Stimulated activated CD4-positive, alpha-beta T cell treated with anti-CD3 and anti-CD28 coated beads, Interleukin-15, amount 100 ng/mL, for 1 hour (primary cell): ENCODE measurements at places on chromosomes 11 and 22.

DNA sequence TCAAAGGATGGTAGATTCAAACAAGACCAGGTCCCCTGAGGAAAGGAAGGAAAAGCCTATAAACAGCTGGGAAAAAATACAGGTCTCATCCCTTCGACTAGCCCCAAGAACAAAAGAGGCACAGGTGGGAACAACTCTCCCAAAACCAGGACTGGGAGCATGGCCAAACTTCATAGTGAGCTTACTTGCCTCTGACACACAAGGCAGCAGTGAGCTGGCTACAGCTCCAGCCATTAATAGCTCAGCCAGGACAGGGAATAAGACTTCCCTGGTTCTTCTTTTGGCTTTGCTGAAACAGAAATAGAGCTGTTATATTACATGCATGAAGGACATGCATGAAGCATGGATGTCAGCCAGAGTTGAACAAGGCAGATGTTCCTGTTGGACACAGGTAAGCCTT is at the start of gene OR10A2:
TSS of gene OR10A2 (plus strand) at position 97 of the 400 bp plus-strand sequence. CDS start 6,698 bp downstream, outside the sequence.
- DNase-seq: no peak

- no peak for DNase-seq
These were observed 196.7 kb downstream of the ARHGAP42 start for GRCh38 chr11:100883830-100884229.

DNA sequence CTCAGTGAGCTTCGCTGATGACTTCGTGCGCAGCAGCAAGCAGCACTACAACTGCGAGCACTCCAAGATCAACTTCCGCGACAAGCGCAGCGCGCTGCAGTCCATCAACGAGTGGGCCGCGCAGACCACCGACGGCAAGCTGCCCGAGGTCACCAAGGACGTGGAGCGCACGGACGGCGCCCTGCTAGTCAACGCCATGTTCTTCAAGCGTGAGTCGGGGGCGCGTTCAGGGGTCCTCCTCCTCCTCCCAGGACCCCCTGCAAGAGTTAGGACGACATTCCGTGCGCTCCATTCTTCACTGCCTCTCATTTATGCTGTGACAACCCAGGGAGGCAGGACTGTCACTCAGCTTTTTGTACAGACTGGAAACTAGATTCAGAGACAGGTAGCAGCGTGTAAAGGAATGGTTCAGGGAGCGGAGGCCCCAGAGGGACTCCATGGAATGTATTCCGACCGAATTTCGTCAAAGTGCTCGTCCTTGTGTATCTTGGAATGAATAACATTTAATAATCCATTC is 4.8 kb downstream of the SERPINH1 start:
- no peak for DNase-seq

GRCh38 chr11:626475-627307 is at the start of gene SCT:
Gene SCT (minus strand): TSS chr11:627181. CDS start chr11:627143, 38 bp downstream.
- no peak for DNase-seq

- DNase-seq: no peak
These were observed 13.1 kb downstream of the UBASH3B start for GRCh38 chr11:122668562-122669090.

DNA sequence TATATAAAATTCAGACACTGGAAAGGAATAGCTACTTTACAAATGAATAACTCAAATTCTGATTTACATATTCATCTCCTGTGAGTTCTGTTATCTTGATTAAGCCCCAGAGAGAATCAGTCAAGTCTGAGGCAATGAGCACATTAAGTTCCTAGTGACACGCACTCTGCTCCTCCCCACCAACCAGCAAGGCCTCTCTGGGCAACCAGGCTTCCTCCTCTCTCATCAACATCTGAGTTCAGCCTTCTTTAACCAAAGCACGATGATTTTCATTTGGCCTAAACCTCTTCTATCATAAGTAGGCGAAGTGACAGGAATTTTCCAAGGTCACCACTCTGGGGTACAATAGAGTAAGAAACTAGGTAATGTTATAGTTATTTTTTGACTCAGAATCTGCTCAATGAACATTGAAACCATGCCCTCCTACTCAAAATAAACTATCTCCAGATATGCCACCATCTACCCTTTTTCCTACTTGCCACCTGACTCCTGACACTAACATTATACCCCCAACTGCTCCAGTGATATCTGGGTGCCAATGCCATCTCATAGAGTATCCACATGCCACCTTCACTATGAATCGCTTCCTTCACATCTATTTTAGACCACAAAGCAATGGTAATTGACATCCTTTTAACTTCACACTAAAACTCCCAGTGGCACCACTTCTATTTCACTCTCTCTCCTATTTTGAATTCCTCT is 114.8 kb downstream of the FAM76B start:
- no peak for DNase-seq

GRCh38 chr11:120235024-120235628 is 4.8 kb upstream of the POU2F3 start:
- DNase-seq: peak; percentile 21

DNA sequence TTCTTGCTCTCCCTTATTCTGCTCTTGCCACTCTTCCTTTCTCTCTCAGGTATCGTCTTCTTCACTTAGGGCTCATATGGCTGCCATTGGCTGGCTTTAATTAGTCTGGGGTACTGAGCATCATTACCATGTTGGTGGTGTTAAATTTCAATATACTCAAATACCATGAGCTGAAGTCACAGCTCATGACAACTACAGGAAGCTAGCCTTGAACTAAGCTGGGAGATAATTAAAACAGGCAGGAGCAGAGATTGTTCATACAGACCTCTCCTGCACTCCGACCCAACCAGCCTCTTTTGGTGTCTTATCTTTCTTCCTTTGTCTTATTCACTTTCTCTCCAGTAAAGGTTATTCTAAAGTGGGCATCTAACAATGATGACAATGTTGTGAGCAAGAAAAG is 130.9 kb upstream of the BLID start:
- DNase-seq: no peak

GRCh38 chr11:19792510-19792909 is 79.9 kb downstream of the NAV2 start:
- DNase-seq: no peak

DNA sequence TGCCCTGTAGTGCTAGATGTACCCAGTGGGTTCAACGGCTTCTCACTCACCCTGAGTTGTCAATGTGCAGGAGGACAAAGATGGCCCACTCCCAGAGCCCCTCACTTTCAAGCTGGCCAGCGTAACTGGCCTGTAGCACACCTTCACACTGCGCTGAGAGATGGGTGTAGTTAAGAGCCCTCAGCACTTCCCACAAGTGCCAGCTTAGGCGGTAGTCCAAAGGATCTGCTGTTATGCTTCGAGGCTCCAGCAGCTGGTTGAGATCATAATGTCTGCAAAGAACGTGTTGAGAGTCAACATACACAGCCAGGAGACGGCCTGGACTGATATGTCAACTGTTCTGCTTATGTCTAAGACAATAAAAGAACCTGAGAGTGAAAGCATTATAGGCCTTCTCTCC is 14.7 kb upstream of the CHRNA10 start:
- no peak for DNase-seq

DNA sequence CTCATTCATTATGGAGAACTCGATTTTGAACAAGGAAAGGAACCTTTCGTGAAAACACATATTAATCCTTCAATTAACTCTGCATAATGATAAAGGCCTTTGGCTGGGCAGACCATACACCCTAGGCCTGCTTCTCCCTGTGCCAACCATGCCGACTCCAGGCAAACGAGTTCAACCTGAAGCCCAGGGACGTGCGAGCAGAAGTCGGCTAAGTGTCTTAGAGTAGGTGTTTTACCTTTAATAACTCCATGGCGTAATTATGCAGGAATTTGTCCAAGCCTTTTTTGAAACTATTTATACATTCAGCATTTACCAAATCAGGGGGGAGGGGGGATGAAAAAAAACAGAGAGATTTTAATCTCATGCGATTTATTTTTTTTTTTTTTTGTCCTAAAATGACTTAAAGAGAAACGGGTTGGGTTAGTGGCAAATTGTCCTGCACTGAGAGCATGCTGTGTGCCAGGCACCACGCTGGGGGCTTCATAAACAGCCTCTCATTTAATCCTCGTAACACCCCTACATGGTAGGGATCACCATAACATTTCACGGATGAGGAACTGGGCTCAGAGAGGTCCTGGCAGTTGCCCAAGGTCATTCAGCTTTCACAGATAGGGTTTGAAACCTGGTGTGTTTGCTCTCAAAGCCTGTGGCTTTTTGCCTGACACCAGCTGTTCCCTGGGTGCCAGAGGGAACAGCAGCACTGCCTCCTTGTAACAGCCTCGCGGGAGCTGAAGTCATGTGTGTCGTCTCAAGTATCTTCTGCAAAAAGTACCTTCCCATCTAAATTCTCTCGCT is 423.9 kb downstream of the MN1 start:
- no peak for DNase-seq

DNA sequence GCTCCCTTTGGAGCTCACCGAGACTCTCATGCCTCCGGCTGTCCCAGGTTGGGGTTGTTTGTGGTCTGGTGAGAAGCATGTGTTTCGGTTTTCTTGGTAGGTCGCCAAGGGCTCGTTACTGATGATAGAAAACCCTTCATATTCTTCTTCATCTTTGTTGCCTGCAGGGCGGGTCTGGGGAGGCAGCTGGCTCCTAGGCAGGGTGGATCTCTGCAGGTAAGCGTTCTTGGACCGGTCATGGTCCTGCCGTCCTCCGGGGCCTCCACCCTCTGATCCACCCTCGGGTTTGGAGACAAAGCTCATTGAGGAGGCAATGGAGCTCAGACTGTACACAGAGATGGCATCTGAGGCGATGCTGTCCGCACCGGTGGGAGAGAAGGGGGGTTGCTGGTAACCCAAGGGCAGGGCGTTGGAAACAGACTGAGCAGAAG is 64.3 kb upstream of the PITPNB start:
- no peak for DNase-seq

GRCh38 chr11:59754859-59755700 is at the start of gene STX3:
Gene STX3 (plus strand): TSS chr11:59755376. CDS start chr11:59755606, 230 bp downstream.
- peak; percentile 55 for DNase-seq

GRCh38 chr11:118619444-118620197 is 12.2 kb downstream of the PHLDB1 start:
- no peak for DNase-seq

DNA sequence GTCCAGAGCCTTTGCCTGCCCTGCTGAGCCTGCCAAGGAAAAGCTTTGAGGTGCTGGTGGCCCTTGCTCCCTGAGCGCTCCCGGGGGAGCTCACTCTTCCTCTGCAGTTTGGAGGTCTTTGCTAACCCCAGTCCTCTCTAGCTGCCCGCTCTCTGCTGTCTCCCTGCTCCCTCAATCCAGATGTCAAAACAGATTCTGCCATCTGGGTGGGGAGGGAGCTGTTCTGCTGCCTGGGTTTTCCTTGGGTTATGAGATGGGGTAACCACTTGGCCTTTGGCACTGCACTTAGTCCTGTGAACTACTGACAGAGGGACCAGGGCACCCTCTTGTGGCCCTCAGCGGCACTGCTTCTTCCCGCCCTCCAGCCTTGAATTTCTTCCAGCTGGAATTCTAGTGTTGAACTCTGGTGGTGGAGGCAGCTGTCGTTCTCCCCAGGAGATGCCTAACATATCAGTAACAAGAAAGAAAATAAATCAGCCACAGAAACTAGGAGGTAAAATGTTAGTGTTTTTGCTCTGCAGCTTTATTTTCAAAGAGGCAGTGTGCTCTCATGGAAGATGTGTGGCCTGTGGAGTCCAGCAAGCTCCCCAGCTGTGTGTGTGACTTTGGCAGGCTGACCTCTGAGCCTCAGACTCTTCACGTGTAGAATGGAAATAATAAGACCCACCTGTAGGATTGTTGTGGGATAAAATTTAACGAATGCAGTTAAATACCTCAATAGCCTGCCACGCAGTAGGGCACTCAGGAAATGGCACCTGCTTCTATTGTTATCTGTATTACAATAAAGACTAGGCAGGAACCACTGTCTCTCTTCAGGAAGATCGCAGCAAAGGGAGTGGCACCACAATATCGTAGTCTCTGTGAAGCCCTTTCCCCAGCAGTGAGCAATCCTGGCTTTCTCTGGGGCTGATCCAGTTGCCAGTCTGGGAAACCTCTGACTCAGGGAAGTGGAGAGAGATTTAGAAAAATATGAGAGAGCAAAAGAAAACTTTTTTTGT is 23.4 kb downstream of the ARFGAP2 start:
- peak; percentile 35 for DNase-seq

GRCh38 chr11:45543808-45544422 is 121.5 kb downstream of the CHST1 start:
- DNase-seq: no peak
